HTR-8/SVneo (cell line): ENCODE measurements at places on chromosomes 2 and 18.

DNA sequence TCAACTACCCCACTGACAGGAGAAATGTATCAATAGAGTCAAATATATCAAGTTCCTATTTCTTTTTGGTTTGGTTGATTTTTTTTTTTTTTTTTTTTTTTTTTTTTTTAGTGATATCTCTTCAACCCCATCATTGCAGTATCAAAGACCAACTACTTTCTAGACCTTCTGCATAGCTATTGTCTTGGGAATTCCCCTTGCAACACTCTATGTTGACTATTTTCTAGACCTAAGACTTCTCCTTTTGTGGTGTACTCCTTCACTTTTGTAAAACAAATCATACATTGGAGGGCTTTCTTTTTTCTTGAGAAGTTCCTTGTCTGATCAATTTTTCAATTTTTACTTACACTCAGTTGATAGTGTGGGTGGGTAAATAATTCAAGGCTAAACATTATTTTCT is 46.5 kb upstream of the NR4A2 start:
- DNase-seq: no peak

DNA sequence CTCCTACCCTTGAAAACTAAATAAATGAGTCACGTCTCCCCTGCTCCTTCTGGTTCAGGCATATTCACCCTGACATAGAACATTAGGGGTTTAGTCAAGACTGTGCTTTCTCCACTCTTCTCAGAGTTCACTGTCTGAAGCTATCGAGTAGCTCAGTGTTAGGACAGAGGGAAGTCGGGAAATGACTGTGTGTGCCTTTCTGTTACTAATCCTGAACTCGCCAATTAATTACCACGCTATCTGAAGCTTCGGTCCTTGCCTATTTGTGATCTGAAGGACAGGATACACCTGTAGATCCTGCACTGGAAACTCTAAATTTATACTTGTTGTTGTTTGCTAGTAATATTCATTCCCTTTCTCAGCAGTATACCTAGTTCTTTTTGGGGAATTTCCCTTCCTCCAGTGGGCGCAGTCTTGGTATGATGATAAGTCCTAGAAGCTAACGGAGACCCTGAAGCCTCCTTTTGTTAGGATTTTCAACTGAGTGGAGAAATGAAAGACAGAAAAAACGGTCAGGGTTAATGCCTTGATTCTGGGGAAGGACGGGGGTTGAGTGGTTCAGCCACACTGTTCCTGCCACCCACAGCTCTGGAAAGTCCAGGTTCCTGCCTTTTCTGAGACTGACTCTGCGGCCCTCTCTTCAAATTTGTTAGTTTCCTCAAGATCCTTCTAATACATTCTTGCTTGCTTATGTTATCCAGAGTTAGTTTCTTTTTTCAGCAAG is 218.0 kb downstream of the DLGAP1 start:
- no peak for DNase-seq

GRCh38 chr18:23743733-23744333 is 54.6 kb downstream of the LAMA3 start:
- no peak for DNase-seq

GRCh38 chr2:143645921-143646645 is 516.9 kb downstream of the ARHGAP15 start:
- no peak for DNase-seq

DNA sequence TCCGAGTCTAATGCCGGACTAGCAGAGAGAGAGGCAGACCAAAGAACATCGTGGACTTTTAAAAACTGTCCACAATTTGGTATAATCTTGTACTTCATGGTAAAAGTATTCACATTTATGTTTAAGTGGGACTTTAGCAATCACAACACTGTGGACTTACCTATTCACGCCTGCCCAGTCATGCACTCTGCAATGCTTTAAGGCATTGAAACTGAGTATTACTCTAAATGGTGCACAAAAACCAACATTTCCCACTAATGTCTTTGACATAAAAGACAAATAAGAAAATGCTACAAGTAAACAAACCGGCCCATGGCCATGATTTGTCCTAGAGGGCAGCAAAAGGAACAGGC is 91.3 kb downstream of the ACVR1 start:
- DNase-seq: no peak

- DNase-seq: no peak
These were observed 26.0 kb upstream of the NOTO start for GRCh38 chr2:73176205-73176880.

- DNase-seq: peak; percentile 8
These were observed 414.2 kb upstream of the CHST9 start for GRCh38 chr18:27599202-27599829.
